ENCODE measurements at places on chromosomes 1 and 21.
A peak's percentile ranks its signal among the peaks of the same experiment; 100 is the strongest.

- DNase-seq, result no peak
Measured at GRCh38 chr1:53585129-53585528, 125.9 kb downstream of the DMRTB1 start.

- peak; percentile 84 for DNase-seq
Measured at GRCh38 chr1:218660678-218661053, 315.5 kb downstream of the TGFB2 start.

DNA sequence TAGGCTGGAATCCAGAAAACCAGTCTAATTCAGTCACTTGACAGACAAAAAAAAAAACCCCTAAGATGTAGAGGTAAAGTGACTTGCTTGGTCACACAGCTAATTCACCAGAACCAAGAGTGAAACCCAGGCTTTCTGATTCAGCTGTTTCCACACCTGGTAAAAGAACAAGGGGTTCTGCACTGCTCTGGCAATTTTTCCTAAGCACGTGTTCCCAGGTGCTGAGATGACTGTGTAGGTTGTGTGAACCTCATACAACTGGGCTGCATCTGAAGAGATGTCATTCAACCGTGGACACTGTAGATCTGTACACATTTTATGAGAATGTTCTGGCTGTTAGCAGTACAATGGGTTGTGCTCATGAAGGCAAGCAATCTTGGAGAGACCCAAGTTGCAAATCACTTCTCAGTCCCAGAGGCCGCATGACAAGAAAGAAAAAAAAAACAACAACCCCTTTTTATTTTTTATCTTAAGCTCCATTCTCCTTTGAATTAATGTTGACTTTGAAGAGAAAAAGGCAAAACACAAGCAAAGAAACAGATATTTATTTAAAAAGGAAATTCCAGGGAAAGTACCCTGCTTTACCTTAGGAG, 95.4 kb downstream of the INTS7 start:
- no peak for DNase-seq

GRCh38 chr1:207067665-207068064, 14.6 kb downstream of the PFKFB2 start:
- DNase-seq, result no peak

DNA sequence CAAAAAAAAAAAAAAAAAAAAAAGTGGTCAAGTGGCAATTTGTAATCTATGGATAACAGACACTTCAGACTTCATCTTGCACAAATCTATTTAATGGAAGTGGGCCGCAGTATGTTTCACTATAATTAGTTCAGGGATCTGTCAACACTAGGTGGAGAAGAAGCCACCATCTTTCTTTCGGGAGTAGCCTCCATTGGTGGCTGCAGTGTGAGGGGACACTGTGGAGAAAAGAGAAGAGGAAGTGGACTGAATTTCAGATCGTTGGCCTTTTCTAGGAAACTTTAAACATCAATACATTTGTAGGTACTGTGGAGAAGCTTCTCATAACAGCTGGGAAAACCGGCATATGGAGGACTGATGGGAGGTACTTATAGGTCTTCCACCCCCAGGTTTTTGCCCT, 8.0 kb upstream of the ELAPOR1 start:
- peak; percentile 31 for DNase-seq

- no peak for DNase-seq
Measured at GRCh38 chr1:30615816-30616590, 107.4 kb downstream of the MATN1 start.

- DNase-seq, result peak; percentile 52
Measured at GRCh38 chr1:180863158-180863775, 49.4 kb upstream of the KIAA1614 start.

GRCh38 chr1:247540581-247540980, 4.3 kb upstream of the OR2C3 start:
- DNase-seq, result no peak
